Temporal lobe (tissue), 4 donors: ENCODE measurements at places on chromosomes 4 and X. TPM values are rescaled to one million over a fixed set of nuclear protein-coding genes. Genes with fewer than 3 reads are reported as not detected.

The FHL1 gene
- total RNA-seq = 94.2 TPM

The S100P gene
- 2.0 TPM for total RNA-seq

The BEX5 gene
- 36.1 TPM for total RNA-seq

The EPHA5 gene
- total RNA-seq = 128 TPM

The UVSSA gene
- total RNA-seq = 7.9 TPM

The ADH7 gene
- not detected for total RNA-seq

The EREG gene
- total RNA-seq = under 0.01 TPM

The GYPE gene
- 0.25 TPM for total RNA-seq

The SLC10A4 gene
- total RNA-seq = 5.2 TPM

The GNPDA2 gene
- 26.6 TPM for total RNA-seq

The ARHGAP24 gene
- total RNA-seq = 1.5 TPM

The TET2 gene
- total RNA-seq = 29.5 TPM

The LINC00632 gene
- total RNA-seq = 39.8 TPM

The MAGEB2 gene
- total RNA-seq = not detected

The ACE2 gene
- 0.49 TPM for total RNA-seq

The FRMPD3 gene
- total RNA-seq = 2.5 TPM

The RNF128 gene
- 0.98 TPM for total RNA-seq

The NEIL3 gene
- 2.2 TPM for total RNA-seq

The PF4V1 gene
- not detected for total RNA-seq

The PTTG2 gene
- not detected for total RNA-seq

The ZAR1 gene
- 0.25 TPM for total RNA-seq

The PTPN13 gene
- total RNA-seq = 50.4 TPM

The RENBP gene
- 1.5 TPM for total RNA-seq

The MSN gene
- total RNA-seq = 21.6 TPM

The ASMT gene
- total RNA-seq = 0.25 TPM

The PCYT1B gene
- 21.1 TPM for total RNA-seq

The RAP2C gene
- total RNA-seq = 12.8 TPM
